H54 (cell line): ENCODE measurements at places on chromosomes 5 and 9.

DNA sequence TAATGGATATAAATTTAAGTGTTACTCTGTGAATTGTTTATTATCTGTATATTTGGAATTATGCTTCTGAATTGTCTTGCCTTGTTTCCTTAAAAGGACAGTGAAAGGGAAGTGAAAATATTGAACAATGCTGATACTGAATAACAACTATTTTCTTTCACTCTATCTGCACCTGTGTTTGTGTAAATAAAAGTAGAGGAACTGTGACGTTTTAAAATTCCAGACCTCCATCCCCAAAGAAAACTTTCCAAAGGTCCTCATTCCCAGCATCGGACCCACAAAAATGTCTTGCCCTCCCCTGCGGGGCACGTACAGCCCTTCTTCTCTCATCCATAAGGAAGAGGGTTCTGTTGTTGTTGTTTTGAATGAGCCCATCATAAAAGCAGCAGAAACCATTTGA is 100.0 kb downstream of the NLN start:
- DNase-seq, result no peak

- DNase-seq, result no peak
Measured at GRCh38 chr5:55231029-55231918, 2.1 kb downstream of the CCNO start.

- no peak for DNase-seq
Measured at GRCh38 chr5:93658044-93658443, 75.0 kb downstream of the NR2F1 start.

- no peak for DNase-seq
Measured at GRCh38 chr9:27638716-27639115, 65.4 kb upstream of the C9orf72 start.

- DNase-seq, result no peak
Measured at GRCh38 chr5:139295346-139296057, 2.0 kb downstream of the MATR3 start.

DNA sequence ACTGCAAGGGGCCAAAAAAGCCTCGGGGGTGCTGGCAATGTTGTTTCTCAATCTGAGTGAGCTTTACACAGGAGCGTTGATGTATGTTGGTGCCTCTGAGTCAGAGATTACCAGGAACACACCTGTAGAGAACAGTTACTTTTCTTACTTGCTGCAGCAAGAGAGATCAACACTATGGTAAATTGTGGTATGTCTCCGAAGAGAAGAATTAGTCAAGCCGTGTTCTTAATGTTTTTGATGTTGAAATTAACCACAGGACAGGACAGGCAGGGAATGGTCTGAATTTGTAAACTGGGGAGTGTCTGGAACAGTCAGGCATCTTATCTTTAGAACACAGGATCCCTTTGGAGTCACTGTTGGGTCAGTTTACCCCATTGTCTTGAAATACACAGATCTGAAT is 285.7 kb downstream of the DNAH5 start:
- no peak for DNase-seq

DNA sequence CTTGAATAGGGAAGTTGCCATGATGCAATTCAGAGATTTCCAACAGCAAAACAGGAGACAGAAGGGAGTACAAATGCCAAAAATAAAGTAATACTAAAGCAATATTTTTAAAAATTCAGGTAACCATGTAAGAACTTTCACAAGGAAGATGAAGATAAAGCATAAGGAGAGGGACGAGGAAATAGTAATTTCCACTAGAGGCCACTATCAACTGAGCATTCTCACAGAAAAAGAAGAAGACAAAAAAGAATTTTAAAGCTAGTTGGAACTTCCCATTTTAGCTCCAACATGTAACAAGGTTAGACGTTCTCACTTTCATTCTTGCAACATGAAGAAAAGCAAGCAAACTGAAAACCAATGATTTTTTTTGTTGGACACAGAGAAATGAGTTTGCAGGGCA is 779.9 kb upstream of the CDH6 start:
- DNase-seq, result no peak
